ENCODE measurements at places on chromosomes 3 and 15.

- no peak for DNase-seq
These were observed 223.8 kb downstream of the OPA1 start for GRCh38 chr3:193816656-193817311.

- DNase-seq: peak; percentile 83
These were observed 244.7 kb upstream of the ST8SIA2 start for GRCh38 chr15:92149029-92149428.

DNA sequence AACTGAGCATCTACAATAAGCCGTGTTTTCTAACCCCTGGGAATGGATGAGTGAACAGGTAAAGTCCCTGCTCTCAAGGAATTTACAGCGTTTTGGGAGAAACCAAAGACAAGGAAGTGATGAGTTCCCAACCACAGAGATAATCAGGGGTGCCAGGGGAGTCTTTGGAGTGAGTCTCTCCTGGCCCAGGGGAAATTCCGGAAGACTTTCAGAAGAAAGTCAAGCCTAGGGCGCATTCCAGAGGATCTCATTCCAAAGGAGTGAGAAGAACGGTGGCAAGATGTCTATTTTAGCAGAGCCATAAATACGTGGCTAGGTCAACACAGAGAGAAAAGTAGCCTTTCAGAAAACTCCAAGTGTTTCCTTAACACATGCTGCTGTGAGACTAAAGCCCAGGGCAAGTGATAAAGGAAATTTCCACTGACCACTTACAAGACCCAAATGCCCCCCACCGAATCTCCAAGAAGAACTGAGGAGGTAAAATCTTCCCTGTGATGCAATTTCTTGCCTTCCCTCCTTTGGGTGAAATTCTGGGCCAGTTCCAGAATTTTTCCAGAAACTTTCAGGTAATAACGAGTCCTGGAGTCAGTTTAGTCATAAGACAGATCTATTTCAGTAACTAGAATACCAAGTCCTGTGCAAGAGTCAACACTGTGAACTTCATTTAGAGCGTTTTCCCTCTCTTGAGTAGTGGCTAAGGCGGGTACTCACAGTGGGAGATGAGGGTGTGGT is 437.4 kb downstream of the NR2F2 start:
- no peak for DNase-seq

- DNase-seq: peak; percentile 58
These were observed 106.2 kb upstream of the PLAAT1 start for GRCh38 chr3:193134856-193135255.

- DNase-seq: no peak
These were observed 392.6 kb downstream of the ZPLD1 start for GRCh38 chr3:102827386-102827785.

DNA sequence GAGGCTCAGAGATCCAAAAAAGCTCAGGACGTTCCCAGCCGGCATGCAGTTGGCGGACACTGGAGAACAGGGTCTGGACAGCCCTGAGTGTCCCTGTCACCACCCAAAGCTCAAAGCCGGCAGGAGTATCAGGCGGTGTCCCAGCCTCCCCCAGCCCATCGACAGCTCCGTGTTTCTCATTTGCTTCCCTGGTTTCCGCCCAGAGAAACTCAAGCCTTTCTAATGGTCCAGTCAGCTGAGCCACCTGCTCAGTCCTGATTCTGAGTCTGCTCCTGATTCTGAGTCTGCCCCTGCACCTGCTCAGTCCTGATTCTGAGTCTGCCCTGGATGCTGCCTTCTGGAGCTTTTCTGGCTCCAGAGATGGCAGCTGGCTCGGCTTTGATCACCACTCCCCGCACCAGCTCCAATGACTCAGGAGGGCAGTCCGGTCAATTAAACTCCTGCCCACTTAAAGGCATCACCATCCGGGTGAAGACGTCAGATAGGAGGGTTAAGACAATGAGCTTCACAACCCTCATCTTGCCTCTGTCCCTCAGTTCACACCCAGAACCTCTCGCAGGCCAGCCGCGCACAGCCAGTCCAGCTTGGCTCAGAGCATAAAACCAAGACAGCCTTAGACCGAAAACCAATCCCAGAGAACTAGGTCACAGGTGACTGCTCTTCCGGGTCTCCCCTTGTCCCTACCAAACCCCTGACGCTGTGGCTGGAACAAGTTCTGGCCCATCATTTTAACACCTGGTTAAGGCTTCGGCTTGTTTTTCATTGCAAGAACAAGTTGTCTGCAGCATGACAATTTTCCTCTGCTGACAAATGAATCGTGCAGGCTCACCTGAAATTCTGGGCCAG is 6.8 kb downstream of the PCSK6 start:
- DNase-seq: no peak

DNA sequence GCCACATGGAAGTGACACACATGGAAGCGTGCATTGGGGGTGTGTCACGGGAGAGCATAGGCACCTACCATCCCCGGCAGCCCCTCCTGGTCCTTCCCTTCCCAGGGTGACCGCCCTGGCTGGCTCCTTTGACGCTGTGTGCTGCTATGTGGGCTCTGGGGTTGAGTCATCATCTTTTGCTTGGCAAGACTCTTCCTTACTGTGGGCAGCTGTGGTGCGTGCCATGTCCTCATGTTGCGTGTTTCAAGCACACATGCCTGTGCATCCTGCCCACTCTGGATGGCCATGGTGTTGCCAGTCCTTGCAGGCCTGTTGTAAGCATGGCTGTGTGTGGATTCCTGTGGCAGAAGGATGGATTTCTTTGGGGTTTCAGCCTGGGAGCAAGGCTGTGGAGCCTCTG is 14.0 kb downstream of the PLXNA1 start:
- DNase-seq: peak; percentile 94

- DNase-seq: no peak
These were observed 15.8 kb downstream of the C3orf85 start for GRCh38 chr3:109152320-109152719.

GRCh38 chr3:49787536-49787935 is 1.2 kb upstream of the IP6K1 start:
- no peak for DNase-seq
